Stimulated activated CD4-positive, alpha-beta T cell treated with anti-CD3 and anti-CD28 coated beads, Interleukin-15, amount 100 ng/mL, for 48 hours (primary cell): ENCODE measurements at places on chromosomes 2 and 18.

DNA sequence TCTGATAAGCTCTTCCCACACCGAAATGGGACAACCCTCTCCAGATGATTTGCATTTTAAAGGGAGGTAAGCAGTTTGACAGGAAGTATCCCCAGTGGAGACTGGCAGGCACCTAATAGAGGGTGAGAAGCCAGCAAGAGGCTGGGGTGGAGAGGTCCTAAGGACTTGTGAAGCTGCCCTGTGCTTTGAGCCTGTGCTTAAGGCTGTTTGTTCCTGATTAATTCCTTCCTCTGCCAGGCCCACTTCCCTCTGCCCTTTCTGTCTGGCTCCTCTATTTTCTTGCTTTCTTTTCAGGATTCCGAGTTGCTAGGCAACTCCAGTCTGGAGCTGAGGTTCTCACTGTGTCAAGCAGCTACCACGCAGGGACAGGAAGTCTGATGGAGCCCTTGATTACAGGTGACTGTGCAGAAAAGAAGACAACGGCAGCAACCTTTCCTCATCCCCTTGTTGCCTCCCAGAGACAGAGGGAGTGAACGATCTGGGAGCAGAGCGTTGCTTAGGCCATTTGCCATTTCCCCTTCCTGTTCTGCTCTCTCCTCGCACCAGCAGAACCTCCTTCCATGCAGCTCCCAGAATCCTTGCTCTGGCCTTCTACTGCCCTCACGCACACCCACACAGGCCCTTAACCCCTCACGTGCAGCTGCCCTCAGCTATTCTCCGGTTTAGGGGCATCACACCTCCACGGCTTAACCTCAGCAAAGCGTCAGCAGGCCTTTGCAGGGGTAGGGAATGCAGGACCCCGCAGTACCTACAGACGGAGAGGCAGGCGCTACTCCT, 103.6 kb upstream of the CELF4 start:
- no peak for DNase-seq

DNA sequence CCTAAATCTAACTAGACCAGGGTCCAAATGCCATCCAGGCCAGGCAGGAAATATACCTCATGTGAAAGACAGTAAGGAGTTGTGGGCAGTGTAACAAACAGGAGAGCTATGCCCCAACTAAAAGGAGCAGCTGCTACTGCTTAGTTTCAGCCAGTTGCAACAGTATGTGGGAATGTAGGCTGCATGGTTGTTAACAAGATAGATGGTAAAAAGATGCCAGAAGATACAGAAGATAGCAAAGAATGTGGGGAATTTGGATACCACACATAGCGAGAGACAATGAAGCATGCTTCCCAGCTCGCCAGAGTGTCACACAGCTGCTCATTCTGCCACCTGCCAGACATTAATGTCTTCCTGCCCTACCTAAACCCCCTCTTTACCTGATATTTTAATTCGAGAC, 39.4 kb upstream of the CYBRD1 start:
- DNase-seq = no peak

DNA sequence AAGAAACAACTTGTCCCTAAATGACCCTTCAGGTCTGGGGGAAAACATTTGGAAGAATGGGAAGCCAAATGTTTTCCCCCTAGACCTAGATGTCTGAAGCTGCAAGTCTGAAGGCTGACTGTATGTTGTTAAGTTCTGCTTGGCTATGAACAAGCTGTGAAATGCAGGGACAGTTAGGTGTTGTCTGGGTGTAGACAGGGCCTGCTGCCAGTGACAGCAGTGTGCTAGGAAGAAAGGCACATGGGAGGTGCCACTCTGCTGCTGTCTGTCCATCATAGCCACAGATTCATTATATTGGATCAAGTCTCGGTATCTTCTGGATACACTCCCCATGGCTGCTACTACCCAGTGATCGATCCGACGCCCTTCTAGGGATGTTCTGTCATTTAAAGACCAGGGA, 265.9 kb upstream of the PXDN start:
- DNase-seq = no peak

DNA sequence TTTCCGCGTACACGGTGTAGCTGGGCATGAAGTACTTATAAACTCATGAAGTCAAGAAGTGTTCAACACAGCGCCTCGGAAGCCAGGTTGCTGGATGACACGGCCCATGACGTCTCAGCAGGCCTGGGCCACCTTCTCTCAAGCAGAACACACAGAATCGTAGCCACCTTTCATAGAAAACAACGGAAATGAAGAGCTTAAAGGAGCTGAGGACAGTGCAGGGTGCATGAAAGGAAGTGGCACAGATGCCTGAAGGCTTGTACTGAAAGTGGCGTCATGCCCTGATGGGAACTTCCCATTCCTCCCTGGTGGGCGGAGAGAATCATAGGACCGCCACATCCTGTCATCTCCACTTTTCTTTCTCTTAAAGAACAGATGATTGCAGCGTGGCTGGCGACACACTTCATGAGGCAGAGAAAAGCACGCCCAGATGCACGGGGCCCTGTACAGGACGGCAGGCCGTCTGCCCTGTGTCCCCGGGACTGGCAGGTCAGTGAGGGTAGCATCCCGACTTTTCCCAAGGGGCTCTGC, 31.1 kb downstream of the HDAC4 start:
- DNase-seq = peak; percentile 76
